Right lobe of liver (tissue), 6 donors: ENCODE measurements at places on chromosomes 2 and 18.

DNA sequence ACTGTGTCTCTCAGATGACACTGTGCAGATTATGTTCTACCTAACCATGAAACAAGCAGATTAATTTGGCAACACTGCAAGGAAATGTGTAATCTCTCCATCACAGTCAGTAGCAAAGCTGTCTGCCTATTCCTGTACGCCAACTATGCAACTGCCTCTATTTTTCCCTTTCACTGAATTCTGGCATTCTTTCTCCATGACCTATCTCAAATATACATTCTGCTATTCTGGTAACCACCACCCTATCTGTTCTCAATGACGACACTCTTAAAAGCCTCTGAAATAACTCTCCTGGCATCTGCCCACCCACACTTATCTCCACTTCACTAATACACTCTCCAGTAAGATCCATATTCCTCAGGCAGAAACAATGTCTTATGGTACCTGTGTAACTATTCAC is 78.7 kb downstream of the ABCA12 start:
- DNase-seq = no peak

DNA sequence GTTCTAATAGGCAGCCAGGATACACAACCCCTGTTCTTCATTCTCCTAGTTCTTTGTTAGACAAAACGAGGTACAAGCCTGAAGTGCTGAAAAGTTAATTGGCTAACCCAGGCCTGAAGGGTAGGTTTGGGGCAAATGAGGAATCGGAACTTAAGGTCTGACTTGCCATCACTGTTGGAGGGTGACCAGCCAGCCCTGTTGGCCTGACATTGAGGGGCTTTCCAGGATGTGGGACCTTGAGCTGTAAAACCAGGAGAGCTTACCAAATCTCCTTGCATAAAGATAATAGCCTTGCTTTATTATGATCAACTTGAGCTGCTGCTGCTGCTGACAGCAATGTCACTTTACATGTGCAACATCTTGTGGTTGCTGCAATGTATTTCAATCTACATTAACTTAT is 256.0 kb downstream of the VAPA start:
- DNase-seq = no peak

DNA sequence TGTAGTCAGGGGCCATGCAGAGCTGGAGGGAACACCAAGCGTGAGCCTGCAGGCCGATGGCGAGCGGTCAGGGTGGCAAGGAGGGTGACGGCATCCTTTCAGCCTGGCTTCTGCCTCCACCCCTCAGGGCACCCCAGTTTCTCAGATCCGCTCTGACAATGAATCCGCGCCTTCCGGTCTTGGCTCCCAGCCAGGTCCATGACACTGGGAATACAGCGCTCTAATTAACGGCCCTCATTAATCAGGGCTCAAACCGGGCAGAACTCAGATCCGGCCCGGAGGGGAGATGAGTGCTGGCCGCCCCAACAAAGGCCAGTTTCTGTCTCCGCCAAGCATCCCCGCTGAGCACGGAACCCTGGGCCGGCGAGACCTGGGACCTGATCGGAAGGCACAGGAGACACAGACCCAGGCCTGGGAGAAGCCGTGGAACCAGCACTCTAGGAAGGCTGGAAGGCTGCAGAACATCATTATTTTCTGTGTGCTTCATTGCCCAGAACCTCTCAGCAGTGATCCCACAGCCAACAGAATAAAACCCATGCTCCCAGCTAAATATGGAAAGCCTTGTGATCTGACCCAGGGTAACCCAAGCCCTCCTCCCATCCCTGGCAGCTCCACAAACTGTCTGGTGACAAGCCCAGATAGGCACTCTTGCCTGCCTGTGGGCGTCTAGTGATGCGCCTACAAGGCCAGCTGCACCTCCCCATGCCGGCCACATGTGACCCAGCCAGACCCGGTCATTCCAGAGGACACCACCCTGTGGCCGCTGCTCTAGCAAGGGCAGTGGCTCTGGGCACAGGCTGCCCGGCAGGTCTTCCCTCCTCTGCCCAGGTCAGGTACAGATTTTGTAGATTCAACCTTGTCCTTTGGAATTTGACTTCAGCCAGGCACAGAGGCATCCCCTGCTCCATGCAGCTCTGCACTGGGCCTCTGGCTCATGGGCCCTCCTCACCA is 438.7 kb upstream of the MYT1L start:
- no peak for DNase-seq

DNA sequence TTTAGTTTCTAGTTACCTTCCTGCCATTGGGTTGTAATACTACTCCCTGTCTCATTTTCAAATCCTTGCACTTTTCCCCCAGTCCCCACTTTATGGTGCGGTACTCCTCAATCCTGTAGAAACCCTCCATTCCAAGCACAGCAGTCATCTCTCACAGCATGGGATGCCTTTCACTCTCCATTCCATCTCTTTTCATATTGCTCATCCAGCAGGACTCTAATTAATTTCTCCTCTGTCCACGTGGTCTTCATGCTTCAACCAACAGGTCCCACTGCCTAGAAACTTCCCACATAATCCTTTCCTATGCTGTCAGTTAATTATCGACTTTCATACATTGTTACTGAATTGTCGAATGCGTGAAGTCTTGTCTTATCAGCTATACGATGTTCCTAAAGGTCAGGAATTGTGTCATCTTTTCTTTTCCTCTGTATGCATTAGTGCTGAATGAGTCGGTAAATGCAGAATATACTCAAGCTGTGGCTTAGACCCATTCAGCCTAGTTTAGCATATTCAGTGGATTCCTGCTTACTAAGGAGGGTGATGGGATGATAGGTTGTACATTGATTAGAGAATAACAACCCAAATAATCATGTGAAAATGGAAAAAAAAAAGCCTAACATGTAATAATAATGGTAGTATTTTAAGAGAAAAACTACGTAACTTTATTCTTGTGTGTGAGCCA is 89.7 kb downstream of the CRIM1 start:
- no peak for DNase-seq

GRCh38 chr2:26542676-26543505 is 65.0 kb upstream of the OTOF start:
- no peak for DNase-seq

DNA sequence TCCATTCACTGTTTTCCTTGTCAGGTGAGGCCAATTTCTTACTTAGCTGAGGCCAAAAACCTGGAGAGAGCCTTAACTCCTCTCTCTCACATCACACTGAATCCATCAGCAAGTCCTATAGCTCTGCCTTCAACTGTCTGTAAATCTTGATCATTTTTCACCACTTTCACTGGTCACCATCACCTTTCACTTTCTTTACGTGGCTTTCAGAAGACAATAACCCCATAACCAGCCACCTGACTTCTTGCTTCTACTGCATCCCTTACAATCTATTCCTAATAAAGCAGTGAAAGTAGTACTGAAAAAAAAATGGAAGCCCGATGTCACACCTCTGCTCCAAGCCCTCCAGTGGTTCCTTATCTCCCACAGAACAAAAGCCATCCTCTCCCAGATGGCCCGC is 7.7 kb downstream of the LOXL3 start:
- DNase-seq = no peak

DNA sequence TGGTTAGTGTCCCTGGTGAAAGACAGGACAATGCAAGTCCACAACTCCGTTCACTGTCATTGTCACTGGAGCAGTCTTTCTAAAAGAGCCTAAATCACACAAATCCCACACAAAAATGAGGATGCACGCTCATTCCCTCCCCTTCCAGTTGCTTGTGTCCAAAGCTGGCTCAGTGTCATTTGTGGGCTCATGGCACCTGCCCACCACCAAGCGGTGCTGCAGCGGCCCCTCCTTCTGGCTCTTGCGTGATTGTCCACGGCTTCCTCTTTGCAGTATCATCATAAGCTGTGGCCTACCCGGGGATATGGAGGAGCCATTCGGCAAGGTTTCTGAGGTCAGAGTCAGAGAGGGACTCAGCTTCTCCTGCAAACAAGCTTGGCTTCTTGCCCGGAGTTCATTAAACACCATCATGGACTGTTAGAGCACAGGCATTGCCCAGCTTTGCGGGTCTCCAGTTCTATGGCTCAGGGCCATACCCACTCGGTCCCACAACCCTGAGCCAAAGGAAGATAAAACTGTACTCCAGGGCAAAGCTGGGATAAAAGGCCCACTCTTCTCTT is 179.4 kb upstream of the AGAP1 start:
- no peak for DNase-seq

GRCh38 chr2:217835931-217836891 is 166.6 kb downstream of the TNS1 start:
- DNase-seq = no peak

GRCh38 chr2:121297217-121297830 is 12.3 kb upstream of the TFCP2L1 start:
- DNase-seq = no peak

DNA sequence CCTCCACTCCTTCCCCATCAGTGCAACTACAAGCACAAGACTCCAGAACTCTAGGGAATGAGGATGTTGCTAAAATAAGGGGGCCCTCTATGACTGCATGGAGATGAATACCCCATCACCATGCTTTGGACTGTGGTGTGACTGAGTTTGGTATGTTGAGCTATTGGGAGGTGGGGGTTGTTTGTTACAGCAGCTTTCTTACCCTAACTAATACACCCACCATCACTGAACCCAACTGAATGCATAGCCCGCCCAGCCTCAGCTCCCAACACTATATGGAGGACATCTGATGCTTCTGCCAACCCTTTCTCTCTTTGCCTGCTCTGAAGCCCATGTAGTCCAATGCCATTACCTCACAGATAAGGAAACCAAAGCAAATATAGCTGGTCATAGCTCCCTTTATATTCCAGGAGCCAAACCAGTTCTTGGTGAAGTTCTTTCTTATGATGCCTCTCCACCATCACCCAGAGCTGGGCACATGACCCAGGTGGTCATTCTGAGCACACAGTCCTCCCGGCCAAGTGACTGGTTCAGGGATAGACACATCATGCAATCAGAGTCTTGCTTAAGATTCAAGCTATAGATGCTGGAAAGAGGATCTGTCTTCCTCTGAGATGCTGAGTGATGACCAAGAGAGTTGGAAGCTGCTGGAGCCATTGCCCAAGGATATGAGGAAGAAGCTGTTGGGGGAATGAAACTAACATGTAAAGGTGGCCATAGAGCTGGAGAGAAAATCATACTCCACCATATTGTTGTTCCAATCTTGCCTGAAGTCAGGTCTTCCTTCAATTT is 155.6 kb upstream of the HAAO start:
- no peak for DNase-seq

- no peak for DNase-seq
Observed at GRCh38 chr2:225399504-225399903, at the start of gene NYAP2. NYAP2 (plus strand) TSS chr2:225399710; CDS start chr2:225408881, 9,171 bp downstream.

DNA sequence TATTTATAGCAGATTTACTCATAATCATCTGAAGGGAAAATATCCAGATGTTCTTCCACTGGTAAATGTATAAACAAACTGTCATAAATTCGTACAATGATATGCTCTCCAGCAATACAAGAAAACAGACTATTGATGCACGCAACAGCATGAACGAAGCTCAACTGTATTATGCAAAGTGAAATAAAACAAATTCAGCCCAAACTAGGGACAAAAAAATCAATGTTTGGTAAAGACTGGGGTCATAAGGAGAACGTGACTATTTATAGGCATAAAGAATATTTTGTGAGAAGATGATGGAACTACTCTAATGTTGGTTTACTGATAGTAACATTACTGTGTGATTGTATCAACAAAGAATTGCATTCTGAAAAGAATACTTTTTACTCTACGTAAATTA is 1276.7 kb upstream of the DDX18 start:
- no peak for DNase-seq

DNA sequence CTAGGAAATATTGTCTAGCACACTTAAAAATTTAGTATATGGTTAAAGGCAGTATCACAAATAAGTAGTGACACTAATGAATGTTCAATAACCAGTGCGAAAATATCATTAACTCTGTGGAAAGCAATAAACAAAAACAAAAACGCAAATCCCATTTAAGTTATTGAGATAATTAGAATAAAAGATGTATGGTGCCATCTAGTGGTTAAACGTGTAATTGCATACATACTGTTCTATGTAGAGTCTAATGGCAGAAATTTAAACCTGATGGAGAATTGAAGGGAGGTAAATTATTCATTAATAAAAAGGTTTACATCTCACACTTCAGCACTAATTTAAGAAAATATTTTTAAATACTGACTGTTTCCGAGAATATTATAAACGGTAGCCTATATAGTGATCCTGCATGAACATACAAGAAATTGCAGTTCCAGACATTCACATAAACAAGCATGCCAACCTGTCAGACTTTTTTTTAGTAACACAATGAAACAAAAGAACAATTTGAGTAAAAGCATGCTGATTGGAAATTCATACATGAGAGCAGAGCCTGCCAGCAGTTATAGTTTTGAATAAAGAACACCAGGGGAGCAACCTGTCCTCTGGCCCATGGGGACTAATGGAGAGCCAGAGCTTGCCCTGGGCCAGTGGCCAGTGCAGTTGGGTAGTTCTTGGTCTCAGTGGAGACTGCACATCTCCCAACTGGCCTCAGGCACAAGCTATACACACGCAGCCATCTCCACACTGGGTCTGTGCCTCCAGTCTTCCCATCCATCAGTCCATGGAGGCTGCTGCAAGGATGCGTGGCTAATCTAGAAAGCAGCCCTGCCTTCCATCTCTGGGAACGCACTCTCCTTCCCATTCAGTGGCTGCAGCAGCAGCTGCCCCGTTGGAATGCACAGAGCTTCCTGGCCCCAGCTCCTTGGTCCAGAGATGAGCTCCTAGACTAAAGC is 28.0 kb downstream of the GCG start:
- no peak for DNase-seq
